Epithelial cell of umbilical artery (primary cell): ENCODE measurements at places on chromosomes 5 and 9. TPM values are rescaled to one million over a fixed set of nuclear protein-coding genes. Genes with fewer than 3 reads are reported as not detected.

OLFML2A gene
- 0.30 and 0.32 TPM in 2 replicates for total RNA-seq

INSL4 gene
- total RNA-seq = not detected in 2 replicates

UGT3A1 gene
- total RNA-seq = not detected in 2 replicates

FAT2 gene
- under 0.01 TPM in 1 of 2 replicates, not detected in the other for total RNA-seq

SMC2 gene
- 18.7 and 19.2 TPM in 2 replicates for total RNA-seq

FCN2 gene
- total RNA-seq = not detected in 2 replicates

TEK gene
- total RNA-seq = 88.0 and 110 TPM in 2 replicates

GABRG2 gene
- not detected in 2 replicates for total RNA-seq

CTSL gene
- 105 and 186 TPM in 2 replicates for total RNA-seq

COL23A1 gene
- under 0.01 and 0.15 TPM in 2 replicates for total RNA-seq

CEL gene
- not detected in 2 replicates for total RNA-seq

FST gene
- total RNA-seq = 45.5 and 47.7 TPM in 2 replicates

CTXN3 gene
- total RNA-seq = under 0.01 TPM in 1 of 2 replicates, not detected in the other

BTNL3 gene
- total RNA-seq = not detected in 2 replicates

MED10 gene
- total RNA-seq = 7.8 and 12.0 TPM in 2 replicates

GRM6 gene
- not detected in 2 replicates for total RNA-seq

UAP1L1 gene
- 6.2 and 15.8 TPM in 2 replicates for total RNA-seq

PROB1 gene
- total RNA-seq = 0.61 and 0.65 TPM in 2 replicates

DPP7 gene
- total RNA-seq = 63.1 and 69.8 TPM in 2 replicates

GLDC gene
- 2.3 and 6.4 TPM in 2 replicates for total RNA-seq

AGXT2 gene
- not detected in 2 replicates for total RNA-seq

HSPB3 gene
- total RNA-seq = not detected in 2 replicates

EGFLAM gene
- 1.9 and 9.3 TPM in 2 replicates for total RNA-seq

TTC33 gene
- total RNA-seq = 14.6 and 24.8 TPM in 2 replicates

TRIM7 gene
- 14.3 and 14.6 TPM in 2 replicates for total RNA-seq

CDC20B gene
- total RNA-seq = under 0.01 TPM in 1 of 2 replicates, not detected in the other

PTGER4 gene
- total RNA-seq = 37.2 and 56.5 TPM in 2 replicates

SPAAR gene
- total RNA-seq = 10.3 and 14.3 TPM in 2 replicates

SPATA31A3 gene
- not detected in 2 replicates for total RNA-seq

ARL14EPL gene
- total RNA-seq = under 0.01 TPM in 1 of 2 replicates, not detected in the other

FOXD4L6 gene
- 0.15 TPM in 1 of 2 replicates, not detected in the other for total RNA-seq

OTP gene
- total RNA-seq = not detected in 2 replicates

PITX1 gene
- 0.15 and 0.32 TPM in 2 replicates for total RNA-seq

PPP3R2 gene
- total RNA-seq = not detected in 2 replicates

PAEP gene
- not detected in 2 replicates for total RNA-seq
